ENCODE measurements at places on chromosomes 3 and 15.
A peak's percentile ranks its signal among the peaks of the same experiment; 100 is the strongest.

GRCh38 chr15:31402003-31402402 is 75.4 kb downstream of the KLF13 start:
- no peak for DNase-seq

DNA sequence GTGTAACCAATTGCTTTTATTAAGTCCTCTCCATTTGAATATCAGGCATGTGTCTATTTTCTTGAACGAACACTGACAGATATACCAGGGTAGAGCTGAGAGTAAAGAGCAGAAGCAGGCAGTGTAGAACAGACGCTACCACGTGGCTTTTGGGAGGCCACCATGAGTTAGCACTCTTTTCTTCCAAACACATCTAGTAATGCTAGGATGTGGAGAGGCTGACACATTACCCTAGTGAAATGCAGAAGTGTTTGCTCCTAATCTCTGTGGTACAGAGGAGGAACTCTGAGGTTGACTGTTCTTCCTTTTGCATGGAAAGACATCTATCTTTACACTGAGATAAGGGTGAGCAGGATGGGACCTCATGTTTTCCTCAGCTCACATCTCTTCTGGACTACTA is 216.3 kb downstream of the SATB1 start:
- no peak for DNase-seq

GRCh38 chr3:191269289-191270085 is 59.7 kb upstream of the CCDC50 start:
- DNase-seq, result no peak

DNA sequence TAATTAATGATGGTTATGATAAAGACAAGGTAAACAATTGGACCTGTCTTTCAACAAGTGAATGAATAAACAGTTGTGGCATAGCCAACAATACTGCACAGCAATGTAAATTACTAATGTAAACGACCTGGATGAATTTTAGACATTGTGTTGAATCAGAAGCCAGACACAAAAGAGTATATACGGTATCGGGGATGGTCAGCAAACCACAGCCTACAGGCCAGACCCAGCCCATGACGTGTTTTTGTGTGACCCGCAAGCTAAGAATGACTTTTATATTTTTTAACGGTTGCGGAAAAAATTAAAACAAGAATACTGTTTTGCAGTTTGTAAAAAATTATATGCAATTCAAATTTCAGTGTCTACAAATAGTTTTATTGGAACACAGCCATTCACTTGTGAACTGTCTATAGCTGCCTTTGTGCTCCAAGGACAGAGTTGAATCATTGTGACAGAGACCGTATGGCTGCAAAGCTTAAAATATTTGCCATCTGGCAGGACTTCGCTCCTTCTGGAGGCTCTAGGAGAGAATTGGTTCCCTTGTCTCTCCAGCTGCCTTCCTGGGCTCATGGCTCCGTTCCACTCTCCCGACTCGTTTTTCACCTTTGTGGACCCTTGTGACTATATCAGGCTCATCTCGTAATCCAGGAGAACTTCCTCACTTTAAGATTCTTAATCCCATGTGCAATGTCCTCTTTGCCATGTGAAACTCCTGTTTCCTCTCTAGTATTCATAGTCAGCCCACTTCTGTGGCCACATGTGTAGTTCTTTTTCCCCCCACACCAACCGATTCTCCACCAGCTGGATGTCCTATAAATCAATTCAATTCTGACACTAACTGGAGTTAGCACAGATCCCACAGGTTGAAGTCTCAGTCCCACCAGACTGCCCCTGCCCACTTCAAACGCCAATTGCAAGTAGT is 72.7 kb downstream of the CMTM8 start:
- no peak for DNase-seq

GRCh38 chr3:118607915-118608820 is 426.5 kb downstream of the IGSF11 start:
- DNase-seq, result no peak

DNA sequence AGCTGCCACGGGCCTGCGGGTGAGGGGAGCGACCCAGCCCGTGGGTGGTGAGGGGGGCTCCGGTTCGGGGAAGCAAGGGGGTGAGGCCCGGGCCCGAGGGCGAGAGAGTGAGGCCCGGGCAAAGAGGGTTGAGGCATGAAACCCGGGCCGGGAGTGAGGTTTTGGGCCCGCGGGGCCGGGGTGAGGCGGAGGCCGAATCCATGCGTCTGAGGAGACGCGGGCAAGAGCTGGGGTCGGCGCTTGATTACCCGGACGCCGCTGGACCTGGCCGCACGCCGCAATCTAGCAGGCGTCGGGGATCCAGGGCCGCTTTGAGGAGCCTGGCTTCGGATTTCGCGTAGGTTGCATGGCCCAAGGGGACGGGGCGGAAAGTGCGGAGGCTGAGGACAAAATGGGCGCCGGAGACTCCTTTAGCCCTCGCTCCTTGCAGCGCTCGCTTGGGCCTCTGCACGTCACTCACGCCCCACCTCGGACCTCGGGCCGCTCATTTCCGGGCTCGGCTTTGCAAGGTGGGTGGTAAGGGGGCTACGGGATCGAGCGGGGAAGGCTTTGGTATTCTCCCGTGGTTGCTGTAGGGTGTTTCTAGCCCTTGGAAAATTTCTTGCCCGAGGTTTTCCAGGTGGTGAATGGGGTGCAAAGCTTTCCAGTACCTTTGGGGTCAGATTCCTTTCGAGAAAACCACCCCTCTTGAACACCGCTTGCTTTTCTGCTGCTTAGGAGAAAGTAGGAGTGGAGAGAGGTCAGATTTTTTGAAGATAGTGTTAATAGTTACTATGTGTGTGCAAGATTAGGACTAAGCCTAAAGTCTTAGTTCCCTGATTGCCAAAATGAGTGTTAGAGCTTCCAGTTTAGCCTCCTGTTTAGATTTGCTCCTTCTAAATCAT is 827 bp downstream of the SLC25A36 start:
- peak; percentile 91 for DNase-seq

GRCh38 chr15:67219288-67219687 is 35.2 kb downstream of the AAGAB start:
- DNase-seq, result no peak

DNA sequence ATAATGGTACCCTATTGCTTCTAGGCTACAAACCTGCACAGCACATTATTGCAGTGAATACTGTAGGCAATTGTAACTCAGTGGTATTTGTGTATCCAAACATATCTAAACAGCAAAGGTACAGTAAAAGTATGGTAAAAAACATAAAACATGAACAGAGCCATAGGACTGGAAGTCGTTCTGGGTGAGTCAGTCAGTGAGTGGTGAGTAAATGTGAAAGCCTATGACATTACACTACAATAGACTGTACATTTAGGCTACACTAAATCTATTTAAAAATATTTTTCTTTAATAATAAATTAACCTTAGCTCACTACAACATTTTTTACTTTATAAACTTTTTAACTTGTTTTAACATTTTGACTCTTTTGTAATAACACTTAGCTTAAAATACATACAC is 21.3 kb downstream of the RAB6B start:
- DNase-seq, result no peak

GRCh38 chr15:95995375-95996168 is 334.9 kb upstream of the NR2F2 start:
- DNase-seq, result no peak

- DNase-seq, result no peak
These were observed 37.2 kb downstream of the TRIM42 start for GRCh38 chr3:140715035-140715434.

DNA sequence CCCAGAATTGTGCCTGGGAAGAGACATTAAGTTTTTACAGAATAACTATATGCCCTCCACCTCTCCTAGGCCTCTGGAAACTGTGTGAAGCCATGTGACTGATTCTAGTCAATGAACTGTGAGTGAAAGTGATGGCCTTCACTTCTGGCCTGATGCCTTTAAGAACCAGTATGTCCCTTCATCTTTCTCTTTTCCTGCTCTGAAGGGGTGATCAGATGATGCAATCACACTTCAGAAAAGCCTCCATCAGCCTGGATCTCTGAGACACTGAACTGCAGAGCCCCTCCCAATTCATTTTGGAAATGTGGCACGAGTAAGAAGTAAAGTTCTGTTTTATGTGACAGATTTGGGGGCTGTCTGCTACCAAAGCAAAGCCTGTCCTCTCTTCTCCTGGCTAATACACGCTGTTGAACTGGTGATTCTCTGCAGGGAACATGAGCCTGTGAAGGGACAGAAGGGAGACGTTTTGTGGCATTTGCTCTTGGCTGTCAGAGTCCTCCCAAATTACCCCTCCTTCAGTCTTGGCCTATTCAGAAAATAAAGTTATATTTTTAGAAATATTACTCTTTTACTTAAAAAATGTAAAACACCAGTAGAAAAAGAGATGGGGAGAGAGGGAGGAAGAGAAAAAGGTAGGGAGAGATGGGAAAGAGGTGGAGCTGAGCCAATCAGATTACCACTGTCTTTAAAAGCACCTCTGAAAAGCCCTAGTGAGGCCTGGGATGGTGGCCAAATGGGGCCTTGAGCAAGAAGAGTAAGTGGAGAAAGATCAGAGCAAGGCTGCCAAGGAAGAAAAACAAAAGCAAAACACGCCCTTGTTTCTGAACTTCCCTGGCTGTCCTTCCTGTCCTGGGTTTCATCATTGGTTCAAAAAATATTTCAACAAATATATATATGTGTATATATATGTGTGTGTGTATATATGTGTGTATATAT is 40.9 kb upstream of the RYK start:
- peak; percentile 44 for DNase-seq

- no peak for DNase-seq
These were observed 192.8 kb upstream of the ST8SIA2 start for GRCh38 chr15:92200891-92201290.

DNA sequence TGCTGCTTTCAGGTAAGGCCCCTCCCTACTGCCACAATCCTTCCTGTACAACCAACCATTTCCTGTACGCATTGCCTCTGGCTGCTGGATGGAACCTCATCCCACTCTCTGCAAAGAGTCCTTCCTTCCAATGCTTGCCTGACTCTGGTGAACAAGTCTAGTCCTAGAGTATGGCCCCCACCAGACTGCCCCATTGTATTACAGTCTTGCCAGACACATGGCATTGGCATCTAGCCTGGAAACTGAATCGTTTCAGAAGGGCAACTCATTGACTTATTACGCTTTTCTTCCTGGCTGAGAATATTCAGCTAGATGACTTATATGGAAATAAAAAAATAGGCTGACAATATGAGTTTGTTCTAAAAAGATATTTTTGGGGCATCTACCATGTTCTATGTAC is 170.3 kb downstream of the SUCLG2 start:
- no peak for DNase-seq

DNA sequence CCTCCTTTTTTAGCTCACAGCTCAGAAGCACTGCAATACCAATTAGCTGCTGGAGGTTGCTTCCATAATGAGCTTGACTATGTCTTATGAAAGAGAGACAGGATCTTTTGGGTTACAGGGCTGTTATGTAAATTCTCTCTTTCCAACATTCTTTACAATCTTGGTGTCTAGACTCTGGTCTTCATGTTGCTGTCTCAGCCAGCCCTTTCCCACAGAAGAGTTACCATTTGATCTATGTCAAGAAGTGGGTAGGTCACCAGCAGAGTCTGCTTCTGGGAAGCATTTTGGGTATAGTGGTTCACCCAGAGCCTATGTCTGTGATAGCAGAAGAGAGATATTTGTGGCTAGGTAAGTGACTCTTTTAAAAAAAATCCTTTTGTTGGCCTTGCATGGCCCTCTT is 234.5 kb downstream of the SATB1 start:
- DNase-seq, result peak; percentile 1

DNA sequence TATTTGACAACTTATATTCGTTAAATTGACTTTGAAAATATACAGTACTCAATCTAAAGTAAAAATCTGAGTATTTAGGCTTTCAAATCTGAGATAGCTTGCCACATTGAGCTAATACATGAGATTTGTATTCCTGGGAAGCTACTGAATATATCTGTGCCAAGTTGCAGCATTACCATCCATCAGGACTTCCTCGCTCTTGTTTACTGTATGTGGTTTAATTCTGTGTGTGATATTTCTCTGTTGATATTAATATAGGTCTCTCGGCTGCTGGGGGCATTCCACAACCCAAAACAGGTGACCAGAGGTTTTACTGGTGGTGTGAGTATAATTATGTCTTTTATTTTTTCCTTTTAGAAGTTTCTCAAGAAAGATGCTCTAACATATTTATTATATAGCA is 5.8 kb downstream of the IDH3A start:
- no peak for DNase-seq

GRCh38 chr3:41575724-41576123 is 376.4 kb downstream of the CTNNB1 start:
- no peak for DNase-seq

DNA sequence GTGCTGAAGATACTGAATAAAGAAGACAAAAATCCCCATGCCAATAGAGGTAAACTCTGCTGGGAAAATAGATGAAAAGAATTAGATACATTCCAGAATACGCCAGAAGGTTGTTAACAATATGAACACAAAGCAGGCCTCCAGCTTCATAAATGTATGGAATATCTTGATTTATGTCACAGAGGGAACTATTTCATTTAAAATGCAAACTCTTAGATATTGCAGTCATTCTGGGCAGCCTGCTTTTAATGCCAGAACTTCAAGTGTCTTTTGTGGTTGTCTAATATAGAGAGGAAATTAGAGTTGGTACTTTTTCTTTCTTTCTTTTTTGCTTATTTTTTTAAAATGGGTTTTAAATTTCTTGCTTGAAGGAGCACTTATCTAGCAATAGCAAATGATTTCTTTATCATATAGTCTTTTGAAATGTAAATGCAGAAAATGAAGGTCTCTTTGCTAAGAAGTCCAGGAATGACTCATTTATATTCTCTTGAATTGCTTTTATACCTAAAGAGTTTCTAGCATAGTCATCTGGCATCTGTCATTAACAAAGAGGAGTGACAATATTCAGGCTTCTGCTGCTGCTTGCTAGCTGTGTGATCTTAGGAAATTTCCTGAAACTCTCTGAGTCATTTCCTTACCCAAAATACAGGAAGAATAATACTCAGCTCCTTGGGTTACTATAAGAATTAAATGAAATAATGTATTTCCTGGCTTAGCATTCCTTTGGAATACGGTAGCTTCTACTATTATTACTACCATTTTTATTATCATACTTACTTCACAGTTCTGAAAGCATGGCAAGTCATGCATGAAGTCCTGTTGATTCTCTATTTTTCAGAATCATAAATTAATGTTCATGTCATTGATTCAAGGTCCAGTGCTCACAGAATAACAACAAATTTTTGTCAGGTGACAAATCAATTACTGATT is 527.6 kb downstream of the DIPK2A start:
- DNase-seq, result no peak

GRCh38 chr3:127822041-127822681 is at the start of gene MGLL:
MGLL (minus strand) TSS chr3:127822515; CDS start chr3:127822318, 197 bp downstream.
- peak; percentile 34 for DNase-seq

- no peak for DNase-seq
These were observed 60.2 kb upstream of the FAM174B start for GRCh38 chr15:92715758-92716157.

DNA sequence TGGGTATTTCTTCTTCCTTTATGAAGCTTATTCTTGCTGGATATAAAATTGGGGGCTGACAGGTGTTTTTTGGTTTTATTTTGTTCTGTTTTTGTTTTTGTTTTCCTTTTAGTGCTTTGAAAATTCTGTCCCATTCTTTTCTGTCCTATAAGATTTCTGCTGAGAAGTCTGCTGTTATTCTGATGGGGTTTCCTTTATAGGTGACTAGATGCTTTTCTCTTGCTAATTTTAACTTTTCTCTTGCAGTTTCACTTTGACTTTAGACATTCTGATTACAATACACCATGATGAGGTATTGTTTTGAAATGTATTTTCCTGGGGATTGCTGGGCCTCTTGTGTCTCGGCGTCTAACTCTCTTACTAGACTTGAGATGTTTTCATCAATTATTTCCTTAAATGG is 22.8 kb downstream of the TTC14 start:
- DNase-seq, result no peak

GRCh38 chr15:42021593-42021992 is 751 bp upstream of the PLA2G4E start:
- DNase-seq, result no peak

Data from mesendoderm (in vitro differentiated cells).